ENCODE measurements at places on chromosomes 5 and 9. TPM values are rescaled to one million over a fixed set of nuclear protein-coding genes. Genes with fewer than 3 reads are reported as not detected.

GRCh38 chr5:114118511-114118910, 243.4 kb upstream of the KCNN2 start:
- DNase-seq, result no peak

DNA sequence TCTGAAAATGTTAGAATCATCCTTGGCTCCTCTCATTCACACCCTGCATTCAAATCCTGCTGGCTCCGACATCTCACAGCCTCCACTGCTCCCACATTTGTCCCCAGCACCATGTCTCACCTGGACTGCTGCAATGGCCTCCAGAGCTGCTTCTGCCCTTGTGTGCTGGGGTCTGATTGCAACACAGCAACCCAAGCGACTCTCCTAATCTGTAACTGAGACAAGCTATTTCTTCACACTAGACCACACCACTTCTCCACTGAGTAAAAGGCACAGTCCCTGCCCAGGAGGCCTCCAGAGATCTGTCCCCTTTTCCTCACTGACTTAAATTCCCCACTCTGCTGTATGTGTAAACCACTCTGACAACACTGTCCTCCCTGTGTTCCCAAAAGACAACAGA, 151.1 kb upstream of the TAS2R1 start:
- no peak for DNase-seq

Gene CAMK2A
- not detected for total RNA-seq

DNA sequence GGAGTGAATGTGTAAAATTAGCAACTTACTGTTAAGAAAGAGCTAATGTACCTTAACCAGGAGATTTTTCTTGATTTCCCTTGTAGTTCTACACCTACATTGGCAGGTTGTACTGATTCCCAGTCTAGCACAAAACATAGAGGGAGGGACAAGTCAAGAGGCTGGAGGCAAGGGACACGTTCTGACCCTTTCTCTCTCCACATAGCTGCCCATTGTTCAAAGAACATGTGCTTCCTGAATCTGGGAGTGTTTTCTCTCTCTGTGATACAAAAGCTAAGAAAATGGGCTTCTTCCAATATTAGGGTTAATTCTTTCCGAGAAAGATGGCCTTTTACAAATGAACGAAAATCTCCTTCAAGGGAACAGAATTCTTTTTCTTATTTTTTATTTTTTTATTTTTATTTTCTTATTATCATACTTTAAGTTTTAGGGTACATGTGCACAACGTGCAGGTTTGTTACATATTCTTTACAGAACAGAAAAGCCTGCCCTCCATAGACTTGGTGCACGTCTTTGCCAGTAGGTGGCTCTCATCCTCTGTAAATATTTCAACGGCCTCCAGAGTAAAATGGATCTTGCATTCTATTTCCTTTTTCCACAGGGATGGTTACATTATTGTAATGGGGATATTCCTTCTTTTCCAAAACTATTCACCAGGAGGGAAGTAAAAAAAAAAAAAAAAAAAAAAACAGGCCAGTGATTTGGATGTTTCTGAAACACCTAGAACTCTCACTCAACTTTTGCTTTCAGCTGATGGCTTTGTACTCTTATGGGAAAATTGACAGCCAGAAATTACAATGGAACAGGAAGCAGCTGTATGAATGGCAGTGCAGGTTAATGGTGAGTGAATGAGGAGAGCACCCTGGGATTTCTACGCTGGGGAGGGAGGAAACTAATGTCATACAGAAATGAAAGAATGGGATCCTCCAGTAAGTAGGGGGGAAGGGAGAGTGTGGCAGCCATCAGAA, 13.1 kb upstream of the IFNA5 start:
- no peak for DNase-seq

DNA sequence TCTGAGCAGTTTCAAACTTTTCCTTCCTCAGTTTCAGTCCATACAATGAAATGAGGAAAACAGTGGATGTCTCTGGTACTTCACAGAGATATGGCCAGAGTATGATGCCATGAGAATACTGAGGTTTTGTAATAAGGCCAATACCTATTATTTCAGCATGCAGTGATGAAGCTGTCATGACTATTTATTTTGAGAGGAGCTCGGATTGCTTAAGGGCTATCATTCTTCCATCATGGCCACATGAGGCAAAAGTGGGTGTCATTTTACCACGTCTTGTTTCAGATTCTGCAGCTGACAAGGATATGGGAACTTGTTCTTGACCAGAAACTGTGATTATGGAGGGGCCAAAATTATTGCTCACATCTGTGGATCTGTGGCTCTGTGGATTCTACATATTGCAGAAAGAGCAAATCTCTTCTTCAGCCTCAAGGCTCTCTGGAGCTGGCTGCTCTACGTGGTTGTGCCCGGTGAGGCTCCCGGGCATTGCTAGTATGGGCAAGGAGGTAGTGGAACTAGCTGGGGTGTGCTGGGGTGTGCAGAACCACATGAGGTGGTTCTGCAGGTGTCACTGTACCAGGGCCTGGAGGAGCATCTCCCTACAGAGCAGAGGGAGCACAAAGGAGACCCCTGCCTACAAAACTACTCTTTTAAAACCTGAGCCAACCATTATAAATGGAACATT, 180.3 kb downstream of the SEMA6A start:
- DNase-seq, result no peak

GRCh38 chr9:126415741-126416370, 89.2 kb downstream of the MVB12B start:
- no peak for DNase-seq

- DNase-seq, result no peak
Observed at GRCh38 chr5:108266242-108266641, 115.7 kb downstream of the FBXL17 start.

DNA sequence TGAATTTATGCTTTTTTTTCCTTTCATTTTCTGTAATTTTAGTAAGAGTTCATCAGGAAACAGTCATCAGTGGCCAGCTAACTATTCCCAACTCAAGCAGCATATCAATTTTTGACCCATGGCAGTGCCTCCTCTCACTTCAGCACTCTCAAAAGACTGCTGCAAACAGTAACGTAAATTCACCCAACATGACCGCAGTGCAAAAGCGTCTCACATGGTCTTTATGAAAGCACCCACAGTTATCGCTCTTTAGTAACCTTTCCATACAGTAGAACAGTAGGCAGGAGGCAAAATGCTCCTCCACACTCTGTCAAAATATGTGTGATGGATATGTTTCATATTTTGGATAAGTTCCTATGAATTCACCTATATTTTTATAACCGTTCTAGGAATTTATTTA, 48.6 kb downstream of the PARP8 start:
- DNase-seq, result no peak

Gene GOLM1
- 10.1 TPM for total RNA-seq

- DNase-seq, result no peak
Observed at GRCh38 chr9:129380961-129381401, 202.9 kb upstream of the IER5L start.

Gene CCL28
- 7.8 TPM for total RNA-seq
